Hippocampal formation (tissue), 2 donors: ENCODE measurements at places on chromosomes 3 and 15.

- DNase-seq: no peak
Measured at GRCh38 chr3:10999221-11000107, 6.9 kb downstream of the SLC6A1 start.

- DNase-seq: peak; percentile 82
Measured at GRCh38 chr15:91852741-91853510, 582 bp upstream of the SLCO3A1 start.

DNA sequence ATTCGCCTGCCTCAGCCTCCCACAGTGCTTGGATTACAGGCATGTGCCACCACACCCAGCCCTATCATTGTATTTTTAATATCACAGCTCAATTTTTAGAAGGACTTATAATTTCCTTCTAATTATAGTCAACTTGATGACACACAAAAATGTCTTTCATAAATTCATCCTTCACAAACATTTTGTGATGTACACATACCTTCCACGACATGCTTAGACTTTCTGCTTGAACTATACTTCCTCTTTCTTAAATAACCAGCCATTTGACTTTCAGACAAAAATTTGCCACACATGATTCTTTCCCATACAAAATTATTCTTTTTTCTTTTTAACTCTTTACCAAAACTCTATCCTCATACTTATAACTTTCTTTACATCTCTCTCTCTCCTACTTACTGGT lies 48.4 kb upstream of the CCK start:
- no peak for DNase-seq

DNA sequence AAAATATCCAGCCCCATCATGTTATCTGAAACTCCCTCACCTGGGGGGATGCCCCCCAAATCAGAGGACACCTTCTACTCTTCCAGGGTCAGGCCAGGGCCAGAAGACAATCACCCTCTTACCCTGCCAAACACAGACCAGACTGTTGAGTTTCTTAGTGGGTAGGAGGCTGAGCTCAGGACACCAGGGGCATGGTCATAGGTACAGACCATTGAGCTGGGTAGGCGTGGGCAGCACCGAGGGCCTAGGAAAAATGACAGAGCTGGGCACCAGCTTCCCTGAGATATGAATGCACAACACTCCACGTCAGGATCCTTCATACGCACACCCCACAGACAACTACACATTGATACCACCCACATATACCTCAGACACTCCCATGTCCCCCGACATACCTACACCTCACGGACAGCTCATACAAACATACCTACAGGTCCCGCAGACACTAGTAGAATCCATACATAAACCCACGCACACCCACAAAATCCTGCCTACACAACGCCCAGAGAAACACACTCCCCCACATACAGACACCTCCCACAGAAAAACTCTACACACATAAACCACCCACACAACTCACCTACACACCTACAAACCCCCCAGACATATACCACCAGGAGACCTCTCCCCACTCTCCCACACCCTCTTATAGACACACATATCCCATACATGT lies 11.8 kb downstream of the AP3B2 start:
- no peak for DNase-seq

- DNase-seq: no peak
Measured at GRCh38 chr3:14319654-14320182, 82.7 kb upstream of the SLC6A6 start.

- DNase-seq: no peak
Measured at GRCh38 chr15:75532413-75533250, 46.5 kb downstream of the PTPN9 start.

GRCh38 chr15:94526071-94526689 lies 294.8 kb downstream of the MCTP2 start:
- no peak for DNase-seq

- DNase-seq: peak; percentile 35
Measured at GRCh38 chr3:58608648-58609047, 31.5 kb upstream of the FAM107A start.

DNA sequence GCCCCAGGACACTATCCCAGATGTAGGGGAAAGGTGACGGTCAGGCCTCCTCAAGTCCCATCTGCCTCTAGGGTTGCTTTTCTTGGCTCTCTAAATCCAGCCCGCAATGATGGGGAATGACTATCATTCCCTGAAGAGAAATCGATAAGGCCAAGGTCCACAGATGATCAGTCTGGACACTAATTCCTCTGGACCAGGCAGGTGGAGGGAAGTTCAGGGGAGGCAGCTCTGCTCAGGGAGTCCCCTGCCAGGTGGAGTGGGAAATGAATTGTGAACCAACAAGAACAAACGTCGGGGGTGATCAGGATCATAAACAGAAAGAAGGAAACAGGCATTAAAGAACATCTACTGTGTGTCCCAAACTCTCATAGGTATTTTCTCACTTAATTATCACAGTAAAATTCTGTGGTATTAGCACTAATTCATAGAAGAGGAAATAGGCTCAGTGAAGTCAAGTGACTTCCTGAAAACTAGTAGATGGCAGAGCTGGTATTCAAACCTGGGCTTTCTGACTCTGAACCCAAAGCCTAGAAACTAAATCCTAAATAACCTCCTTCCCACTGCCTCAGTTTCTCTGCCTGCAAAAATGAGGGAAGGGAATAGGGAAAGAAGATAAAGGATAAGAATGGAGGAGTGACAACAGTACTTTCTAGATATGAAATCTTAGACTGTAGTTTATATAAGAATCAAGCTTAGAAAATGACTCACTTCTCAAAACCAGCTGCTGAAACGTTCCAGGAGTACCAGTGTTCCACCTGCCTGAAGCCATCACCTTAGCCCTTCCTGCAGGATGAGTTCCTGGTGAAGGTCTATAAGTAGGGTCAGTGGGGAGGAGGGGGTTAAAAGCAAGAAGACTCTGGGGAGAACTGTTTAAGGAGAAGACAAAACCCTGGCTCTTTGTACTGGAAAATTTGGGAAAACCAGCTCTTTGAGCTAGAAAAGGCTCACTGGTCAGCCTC lies 7.5 kb downstream of the BMF start:
- DNase-seq: no peak

GRCh38 chr15:90703455-90703854 lies 13.7 kb upstream of the BLM start:
- DNase-seq: no peak

DNA sequence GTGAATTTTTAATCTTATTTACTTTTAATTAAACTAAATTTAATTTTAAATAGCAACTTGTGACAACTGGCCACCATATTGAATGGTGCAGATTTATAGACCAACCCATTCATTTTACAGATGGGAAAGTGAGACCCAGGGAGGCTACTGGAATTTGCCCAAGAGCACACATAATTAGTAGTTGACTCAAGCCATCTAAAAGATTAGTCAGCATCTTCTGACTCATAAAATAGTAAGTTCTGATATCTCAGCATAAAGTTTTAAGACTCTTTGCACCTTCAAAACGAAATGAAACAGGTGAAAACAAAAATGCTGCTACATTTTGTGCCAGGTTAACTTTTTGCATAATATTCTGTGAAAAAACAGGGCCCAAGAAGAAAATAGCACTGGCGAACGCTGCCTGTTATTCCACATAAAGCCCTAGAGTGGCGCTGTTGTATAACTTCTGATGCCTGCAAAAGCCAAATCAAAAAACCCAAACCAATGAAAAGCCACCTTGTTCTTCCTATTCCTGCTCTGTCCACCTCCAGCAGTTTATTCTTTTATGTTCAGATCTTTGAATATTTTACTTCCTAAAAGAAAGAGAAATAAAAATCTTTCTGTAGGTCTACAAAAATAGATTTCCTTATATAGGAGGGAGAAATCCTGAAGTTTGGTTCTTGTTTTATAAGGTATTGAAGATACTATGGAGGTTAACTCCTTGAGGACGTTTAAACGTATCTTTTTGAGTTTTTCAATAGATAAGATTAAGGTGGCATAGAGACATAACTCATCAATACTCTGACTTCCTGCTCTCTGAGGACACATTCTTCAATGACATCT lies 62.8 kb downstream of the OTOL1 start:
- DNase-seq: no peak

GRCh38 chr15:64695561-64695992 lies 79.8 kb downstream of the RBPMS2 start:
- DNase-seq: peak; percentile 63

GRCh38 chr15:91710080-91710698 lies 143.3 kb upstream of the SLCO3A1 start:
- no peak for DNase-seq

DNA sequence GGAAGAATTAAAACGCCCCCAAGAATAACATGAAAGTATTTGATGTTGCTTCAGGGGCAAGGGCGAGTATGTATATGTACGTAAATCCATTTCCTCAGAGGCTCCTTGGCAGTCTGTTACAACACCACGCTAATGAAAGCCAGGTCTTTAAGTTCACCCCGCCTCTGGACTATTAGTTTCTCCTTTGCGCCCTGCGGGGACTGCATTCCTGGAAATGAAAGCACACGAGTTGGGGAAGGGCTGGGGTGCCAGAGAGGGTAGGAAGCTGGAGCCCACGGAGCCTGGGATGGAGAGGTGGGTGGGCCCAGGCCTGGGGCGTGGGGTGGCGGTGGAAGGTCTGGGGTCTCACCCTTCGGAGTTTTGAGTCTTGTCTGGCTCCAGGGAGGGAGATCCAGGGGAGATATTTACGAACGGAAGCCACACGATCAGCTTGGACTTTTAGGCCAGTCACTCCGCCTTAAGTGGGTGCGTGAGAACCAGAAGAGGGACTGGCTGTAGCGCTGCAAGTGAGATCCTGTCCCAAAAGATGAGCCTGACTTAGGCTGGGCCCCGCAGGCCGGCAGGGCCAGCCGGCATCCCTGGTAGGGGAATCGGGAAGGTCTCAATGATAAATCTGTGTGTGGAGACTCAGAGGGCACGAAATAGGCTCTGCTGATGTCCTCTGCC lies 1.6 kb upstream of the PLCL2 start:
- DNase-seq: no peak

- no peak for DNase-seq
Measured at GRCh38 chr3:18919158-18919557, 229.2 kb upstream of the KCNH8 start.

- no peak for DNase-seq
Measured at GRCh38 chr15:55683376-55683775, 59.6 kb downstream of the PRTG start.

- DNase-seq: no peak
Measured at GRCh38 chr3:30227571-30228301, 378.7 kb upstream of the TGFBR2 start.

DNA sequence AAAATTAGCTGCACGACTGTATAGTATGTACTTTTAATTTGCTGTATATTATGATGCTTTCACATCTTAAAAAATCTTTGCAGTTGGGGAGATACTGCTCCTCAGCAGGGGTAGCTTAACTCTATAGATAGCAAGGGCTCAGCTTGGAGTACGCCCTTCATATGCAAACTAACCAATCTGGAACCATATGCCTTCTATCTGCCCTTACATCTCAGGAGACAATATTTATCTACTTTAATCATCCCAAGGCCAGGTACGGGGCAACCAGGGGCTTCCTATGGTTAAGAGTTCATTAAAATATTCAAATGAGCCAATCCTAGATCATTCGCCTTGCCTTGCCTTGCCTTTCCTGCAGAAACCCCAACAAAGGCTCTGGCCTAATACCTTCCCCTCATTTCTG lies 204.1 kb upstream of the ZBTB20 start:
- DNase-seq: no peak

DNA sequence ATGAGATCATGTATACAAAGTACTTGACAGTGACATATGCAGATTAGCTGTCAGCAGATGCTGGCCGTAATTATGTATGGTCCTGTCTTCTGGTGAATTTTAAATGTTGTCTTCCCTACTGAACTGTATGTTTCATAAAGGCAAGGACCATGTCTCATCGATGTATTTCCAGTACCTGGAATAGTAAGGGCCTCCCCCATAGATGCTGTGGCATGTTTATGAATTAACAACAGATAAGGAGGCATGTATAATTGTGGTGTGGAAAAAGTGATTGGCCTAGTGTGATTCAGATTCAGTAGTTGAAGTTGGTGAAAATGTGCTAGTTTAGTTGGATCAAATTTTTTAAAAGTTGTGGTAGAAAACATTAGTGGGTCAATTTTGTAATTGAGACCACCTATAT lies 202.7 kb upstream of the SLC2A2 start:
- DNase-seq: no peak

- DNase-seq: no peak
Measured at GRCh38 chr3:123337226-123337625, 111.7 kb downstream of the ADCY5 start.

DNA sequence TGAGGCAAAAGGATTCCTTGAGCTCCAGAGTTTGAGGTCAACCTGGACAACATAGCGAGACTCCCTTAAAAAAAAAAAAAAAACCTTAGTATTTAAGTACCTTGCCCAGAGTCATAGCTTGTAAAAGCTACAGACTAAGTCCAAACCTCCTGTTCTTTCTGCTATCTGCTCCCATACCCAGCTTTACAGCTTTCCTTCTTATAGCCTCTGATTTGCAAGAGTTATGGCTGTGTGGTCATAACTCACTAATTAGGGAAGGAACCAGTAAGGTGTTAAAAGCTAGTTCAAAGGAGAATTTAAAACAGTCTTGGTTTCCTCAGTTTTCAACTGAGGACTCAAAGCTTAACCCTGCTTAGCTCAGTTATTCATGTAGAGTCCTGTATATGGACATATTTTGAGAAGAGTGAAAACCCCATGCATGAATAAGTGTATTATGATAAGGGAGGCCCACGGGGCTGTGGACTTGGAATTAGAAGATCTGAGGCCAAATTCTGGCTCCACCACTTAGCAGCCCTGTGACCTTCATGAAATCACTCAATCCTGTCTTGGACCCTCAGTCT lies 135.5 kb upstream of the SMAD3 start:
- DNase-seq: no peak

- DNase-seq: no peak
Measured at GRCh38 chr15:58247855-58248842, 110.0 kb downstream of the AQP9 start.
